Activated CD4-positive, alpha-beta memory T cell treated with anti-CD3 and anti-CD28 coated beads, Interleukin-2, amount 10 ng/mL, durations not matched to agents 7 days and 5 days (primary cell): ENCODE measurements at places on chromosomes 11 and 22. TPM values are rescaled to one million over a fixed set of nuclear protein-coding genes. Genes with fewer than 3 reads are reported as not detected.

DBX1 gene
- not detected for total RNA-seq

DNA sequence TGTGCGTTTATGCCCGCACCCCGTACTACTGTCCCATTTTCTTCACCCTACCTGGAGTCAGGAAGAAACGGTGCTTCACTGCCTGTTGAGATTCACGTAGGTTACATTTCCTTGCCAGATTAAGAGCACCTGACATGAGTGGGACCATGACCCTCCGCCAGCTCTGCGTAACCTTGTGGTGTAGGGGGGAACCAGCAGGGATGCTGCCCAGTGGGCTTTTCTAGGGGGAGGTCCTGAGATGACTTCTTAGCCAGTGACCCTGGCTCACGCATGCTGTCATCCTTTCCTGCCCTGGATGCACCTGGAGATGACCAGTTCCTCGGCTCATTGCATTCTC is 967 bp upstream of the ARVCF start:
- peaks cover 28% of the 10 kb centered on the region for H3K27me3 ChIP-seq
- peaks cover 24% of the 10 kb centered on the region for H3K4me1 ChIP-seq
- H3K4me3 ChIP-seq = peak overlapping the region; percentile 73

GRCh38 chr22:24697621-24698082 is 76.9 kb downstream of the PIWIL3 start:
- no peak overlapping the region for H3K27ac ChIP-seq
- no peaks in the 10 kb centered on the region for H3K36me3 ChIP-seq
- H3K4me3 ChIP-seq = no peak overlapping the region
- no peaks in the 10 kb centered on the region for H3K4me1 ChIP-seq

DNA sequence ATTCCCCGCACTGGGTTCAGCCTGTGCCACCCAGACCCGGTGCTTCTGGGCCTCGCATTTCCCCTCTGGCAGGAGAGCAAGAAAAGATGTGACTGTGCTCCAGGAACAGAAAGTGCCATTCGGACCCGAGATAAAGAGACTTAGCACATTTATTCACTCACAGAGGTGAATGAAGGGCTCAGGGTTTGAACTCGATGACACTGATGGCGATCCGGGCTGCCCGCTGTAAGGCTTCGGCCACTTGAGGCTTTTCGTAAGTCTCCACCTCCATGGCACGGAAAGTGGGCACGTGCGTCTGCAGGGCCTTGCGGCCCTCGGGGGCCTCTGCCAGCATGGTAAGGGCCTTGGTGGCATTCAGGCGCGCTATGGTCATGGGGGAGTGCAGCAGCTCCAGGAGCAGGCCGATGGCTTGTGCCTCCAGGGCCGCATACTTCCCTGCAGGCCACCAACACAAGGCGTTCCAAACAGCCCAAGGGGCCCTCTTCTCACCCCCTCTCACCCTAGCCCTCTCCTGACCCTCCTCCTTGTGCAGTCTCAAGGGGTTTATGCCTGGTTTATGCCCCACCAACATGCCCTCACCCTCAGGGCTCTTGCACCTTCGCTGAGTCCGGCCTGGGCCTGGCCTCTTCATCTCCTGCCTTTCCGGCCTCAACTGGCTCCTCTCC is 10.9 kb upstream of the GNAZ start:
- H3K4me3 ChIP-seq = no peak overlapping the region
- no peak for DNase-seq
- no peak overlapping the region for H3K27ac ChIP-seq
- peaks cover 12% of the 10 kb centered on the region for H3K27me3 ChIP-seq
